Skeletal muscle cell (primary cell): ENCODE measurements at places on chromosomes 5 and 9.

GRCh38 chr5:145797336-145797735 is 37.8 kb downstream of the PRELID2 start:
- DNase-seq, result peak; percentile 21

DNA sequence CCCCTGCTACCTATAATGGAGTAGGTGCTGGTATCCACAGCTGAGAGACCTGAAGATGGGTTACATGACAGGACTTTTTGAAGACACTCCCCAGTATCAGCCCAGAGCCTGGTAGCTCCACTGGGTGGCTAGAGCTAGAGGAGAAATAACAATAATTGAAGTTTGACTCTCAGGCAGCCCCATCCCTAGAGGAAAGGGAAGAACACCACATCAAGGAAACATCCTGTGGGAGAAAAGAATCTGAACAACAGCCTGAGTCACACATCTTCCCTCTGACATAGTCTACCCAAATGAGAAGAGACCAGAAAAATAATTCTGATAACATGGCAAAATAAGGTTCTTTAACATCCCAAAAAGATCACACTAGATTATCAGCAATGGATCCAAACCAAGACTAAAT is 432.1 kb downstream of the CDH18 start:
- peak; percentile 56 for DNase-seq

DNA sequence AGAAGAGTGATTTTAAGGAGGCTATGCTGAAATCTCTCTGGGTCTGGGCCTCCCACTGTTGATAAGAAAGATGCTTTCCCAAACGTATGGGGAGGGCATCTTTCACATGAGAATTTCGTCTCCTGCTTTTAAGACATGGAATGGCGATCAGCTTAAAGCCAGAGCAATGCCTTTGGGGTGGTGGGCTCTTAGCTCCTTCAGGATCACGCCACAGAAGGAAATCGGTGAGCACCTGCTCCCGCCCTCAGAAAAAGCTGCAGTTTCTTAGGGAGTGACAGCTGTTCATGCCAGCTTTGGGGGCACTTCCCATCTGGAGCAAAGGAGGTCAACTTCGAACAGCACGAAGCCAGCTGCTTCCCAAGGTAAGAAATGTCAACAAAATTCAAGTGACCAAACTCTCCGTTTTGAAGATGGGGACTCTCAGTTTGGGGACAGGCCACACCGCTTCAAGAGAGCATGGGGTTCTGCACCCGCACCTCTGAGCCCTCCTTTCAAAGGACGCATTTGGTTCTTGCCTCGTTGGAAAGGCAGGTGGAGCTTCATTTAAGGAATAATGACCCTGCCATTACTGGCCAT is 39.0 kb downstream of the TRIP13 start:
- no peak for DNase-seq

GRCh38 chr5:191036-191948 is at the start of gene LRRC14B:
Gene LRRC14B, plus strand, starts transcription at chr5:191495. Its CDS starts 44 bp downstream, at chr5:191539.
- DNase-seq, result no peak

DNA sequence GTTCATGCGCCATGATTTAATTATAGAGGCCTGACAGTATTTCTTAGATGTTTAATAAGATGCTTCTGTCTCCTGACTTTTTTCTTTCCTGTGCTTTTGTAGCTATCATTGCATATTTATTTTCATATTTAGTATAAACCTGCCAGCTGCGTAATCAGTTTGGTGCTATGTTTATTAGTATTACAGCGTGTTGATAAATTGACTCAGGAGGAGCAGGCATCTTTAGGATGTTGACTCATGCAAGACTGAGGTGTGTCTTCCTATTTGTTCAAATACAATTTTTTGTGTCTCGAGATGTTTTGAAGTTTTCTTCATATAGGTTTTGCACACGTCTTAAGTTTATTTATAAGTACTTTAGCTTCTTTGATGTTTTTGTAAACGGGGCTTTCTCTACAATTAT is 35.9 kb upstream of the EXOC3 start:
- DNase-seq, result no peak

DNA sequence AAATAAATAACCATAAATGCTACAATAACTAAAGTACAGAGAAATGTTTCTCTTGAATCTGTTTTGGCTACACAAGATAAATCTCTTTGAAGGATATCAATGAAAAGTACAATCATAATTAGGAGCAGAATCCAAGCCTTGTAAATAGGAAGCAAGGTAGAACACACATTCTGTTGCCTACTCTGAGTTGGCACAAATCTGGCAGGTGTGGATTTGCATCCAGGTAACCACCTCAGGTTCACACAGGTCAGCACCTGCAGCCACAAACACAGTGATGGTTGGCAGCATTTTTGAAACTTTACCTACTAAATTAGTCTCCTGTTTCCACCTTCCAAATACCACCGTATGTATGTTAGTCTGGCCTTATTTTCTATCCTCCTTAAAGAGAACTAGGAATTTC is 105.3 kb upstream of the PIK3R1 start:
- DNase-seq, result no peak

DNA sequence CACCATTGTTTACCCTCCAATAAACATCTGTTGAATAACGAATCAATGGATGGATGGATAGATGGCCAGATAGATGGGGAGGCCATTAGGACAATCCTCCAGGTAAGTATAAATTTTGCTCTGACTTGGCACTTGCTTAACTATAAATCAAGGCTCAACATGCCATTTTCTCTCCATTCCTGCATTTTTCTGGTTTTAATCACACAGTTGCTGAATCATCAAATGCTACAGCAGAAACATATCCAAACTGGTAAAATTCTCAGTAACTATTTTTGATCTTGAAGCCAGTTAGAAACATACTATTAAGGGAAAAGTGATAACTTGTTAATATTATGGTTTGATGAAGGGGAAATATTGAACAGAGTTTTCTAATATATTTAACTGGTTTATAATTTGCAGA is 71.5 kb upstream of the MTAP start:
- DNase-seq, result no peak

DNA sequence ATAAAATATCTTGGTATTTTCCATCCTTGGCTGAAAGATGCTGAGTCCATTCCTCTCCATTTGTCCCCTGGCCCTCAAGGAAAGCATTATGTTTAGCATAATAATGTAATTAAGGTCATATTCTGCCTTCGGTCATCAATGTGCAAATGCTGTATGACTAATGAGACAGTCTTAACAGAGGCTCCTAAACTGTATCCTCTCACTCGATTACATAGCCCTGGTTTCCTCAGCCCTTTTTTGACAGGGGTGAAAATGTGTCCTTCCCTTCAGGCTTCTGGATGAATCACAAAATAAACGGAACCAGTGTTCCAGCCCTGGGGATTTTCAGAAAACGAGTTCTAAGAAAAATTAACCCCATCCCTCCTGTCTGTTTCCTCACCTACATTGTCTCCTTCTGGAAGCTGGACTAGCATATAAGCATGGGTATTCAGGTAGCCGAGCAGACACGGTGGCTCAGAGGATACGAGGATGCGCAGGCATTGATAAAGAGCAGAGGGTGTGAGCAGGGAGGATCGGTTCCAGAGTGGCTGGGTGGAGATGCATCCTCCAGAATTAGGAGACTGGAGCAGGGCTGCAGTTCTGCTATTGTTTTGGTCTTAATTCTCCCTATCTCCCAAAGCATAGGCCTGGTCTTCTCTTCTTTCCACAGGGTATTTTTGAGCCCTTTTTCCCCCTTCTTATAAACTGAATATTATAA is 742.9 kb downstream of the TLR4 start:
- no peak for DNase-seq

DNA sequence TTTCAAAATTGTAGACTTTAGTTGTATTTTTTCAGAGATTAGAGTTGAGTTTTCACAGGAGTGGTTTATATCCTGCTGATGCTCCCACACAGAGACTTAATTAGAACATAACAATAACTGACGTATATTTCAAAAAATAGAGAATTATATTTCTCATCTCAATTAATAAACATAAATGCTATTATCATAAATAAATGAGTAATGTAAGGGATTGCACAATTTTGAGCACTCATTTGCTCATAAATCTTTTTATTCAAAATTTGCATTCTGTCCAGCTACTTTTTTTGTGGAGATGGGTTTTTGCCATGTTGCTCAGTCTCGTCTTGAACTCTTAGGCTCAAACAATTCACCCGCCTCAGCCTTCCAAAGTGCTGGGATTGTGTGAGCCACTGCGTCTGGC is 515.7 kb upstream of the RORB start:
- no peak for DNase-seq

DNA sequence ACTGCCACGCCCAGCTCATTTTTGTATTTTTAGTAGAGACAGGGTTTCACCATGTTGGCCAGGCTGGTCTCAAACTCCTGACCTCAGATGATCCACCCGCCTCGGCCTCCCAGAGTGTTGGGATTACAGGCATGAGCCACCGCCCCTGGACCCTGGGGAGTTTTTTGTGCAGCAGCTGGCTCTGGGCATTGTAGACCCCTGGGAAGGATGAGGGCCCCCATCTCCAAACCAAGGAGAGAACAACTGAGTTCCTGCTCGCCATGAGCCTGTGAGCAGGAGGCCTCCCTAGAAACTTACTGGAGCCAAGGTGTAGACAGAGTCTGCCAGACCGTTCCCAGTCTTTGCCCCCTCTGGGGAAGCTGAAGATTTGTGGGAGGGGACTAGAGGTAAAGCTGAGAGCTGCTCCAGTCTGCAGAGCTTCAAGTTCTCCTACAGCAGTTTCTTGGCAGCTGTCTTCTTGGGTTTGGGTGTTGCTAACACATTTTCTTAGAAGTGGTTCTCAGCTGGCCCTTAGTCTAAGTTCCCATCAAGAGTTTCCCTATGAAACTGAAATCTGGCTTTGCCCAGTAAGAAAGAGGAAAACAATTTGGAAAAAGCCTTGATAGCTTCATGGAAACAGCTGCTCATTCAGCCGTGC is 12.4 kb downstream of the NUDT2 start:
- no peak for DNase-seq

GRCh38 chr9:122127396-122127798 is 32.2 kb downstream of the NDUFA8 start:
- no peak for DNase-seq

DNA sequence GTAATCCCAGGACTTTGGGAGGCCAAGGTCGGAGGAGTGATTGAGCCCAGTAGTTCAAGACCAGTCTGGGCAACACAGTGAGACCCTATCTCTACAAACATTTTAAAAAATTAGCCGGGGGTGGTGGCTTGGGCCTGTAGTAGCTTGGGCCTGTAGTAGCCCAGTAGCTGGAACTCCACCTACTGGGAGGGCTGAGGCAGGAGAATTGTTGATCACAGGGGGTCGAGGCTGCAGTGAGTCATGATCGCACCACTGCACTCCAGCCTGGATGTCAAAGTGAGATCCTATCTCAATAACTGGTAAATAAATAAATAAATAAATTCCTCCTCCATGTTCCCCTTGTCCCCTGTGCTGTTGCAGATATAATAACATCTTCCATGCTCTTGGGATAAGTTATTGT is 14.3 kb downstream of the VCAN start:
- no peak for DNase-seq

GRCh38 chr5:137761566-137761965 is 7.4 kb upstream of the HNRNPA0 start:
- no peak for DNase-seq

- no peak for DNase-seq
These were observed 101.2 kb downstream of the TTC39B start for GRCh38 chr9:15205632-15206420.

DNA sequence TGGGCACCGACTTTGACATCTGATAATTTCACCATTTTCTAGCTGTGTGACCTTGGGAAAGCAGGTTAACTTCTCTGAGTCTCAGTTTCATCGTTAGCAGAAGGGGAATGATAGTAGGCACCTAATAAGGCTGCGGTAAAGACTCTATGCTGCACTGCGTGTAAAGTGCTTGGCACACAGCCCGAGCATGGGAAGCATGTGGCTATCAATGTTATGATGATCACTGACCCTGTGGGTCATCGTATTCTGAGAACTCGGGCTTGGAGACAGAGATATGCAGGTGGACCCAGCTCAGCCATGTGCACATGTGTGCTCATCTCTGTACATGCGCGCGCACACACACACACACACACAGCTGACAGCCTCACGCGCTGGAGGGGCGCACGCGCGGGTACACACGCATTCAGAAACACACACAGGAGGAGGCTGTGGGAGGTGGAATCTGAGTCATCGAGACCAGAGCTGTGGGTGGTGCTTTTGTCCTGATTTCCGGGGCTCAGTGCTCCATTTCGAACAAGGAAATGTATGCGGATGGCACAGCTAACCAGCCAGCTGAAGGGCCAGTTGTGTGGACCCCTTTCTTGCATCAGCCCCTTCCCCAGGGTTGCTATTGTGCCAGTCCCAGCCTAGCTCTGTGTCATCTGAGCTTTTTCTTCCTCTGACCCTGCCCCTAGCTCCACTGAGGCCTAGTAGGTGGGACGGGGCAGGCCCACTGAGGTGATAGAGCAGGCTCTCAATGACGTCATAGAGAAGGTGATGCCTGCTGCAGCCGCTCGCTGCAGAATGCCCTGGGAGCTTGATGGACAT is 11.1 kb upstream of the ARAP3 start:
- DNase-seq, result no peak

DNA sequence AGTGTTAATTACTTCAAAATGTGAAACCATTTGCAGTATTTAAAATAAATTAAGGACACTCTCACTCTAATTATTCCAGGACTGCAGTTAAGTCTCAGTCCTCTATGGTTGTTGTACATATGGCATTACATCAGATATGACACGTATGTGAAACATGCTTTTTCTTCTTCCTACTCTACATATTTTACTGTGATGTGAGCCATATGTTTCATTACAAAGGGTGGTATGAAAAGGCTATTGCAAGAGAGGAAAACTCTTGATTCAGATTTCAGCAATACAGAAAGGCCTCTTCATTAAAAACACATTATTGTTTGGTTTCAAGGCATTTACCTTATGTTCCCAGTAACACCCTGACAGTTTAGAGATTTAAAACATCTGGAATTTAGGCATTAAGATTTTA is 964.5 kb upstream of the DMAC1 start:
- DNase-seq, result no peak

- no peak for DNase-seq
These were observed 15.0 kb upstream of the NEURL1B start for GRCh38 chr5:172626031-172626581.

GRCh38 chr9:131046581-131047202 is 37.7 kb downstream of the LAMC3 start:
- DNase-seq, result no peak

DNA sequence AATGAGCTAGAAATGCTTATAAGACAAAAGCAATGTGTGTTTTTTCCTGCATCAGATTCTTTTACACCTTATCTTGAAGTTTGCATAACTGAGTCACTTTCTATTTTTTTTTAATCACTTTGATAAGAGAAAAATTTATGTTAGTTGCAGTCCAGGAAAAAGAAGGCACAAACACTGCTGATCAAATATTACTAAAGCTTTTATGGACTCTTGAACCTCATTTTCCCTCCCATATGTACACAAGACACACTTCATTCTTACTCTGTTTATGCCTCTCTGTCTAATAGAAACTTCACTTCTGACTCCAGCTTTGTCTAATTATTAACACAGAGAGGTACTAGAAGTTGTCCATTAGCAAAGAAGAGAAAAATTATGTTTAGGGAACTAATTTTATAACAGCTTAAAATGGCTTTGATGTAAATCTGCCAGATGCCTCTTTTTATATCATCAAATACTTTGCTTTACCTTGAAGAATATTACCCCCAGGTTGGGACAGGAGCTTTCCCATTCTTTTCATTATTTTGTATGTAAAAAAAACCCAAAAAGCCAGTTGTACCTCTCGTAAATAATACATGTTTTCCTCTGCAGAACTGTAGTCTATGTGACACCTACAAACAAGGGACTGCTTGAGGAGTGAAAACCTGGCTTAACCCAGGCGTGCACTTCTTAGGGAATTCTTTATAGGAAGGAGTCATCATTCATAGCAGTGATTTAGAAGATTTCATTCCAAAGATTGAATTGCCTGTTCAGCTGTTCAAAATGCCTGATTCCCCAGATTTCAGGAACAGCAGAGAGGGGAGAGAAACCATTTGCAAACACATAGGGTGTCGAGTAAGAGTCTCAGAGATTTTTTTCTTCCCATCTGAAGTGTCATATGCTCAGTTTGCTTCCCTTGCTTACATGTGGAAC is 72.6 kb downstream of the DAPK1 start:
- DNase-seq, result no peak
